ENCODE measurements at places on chromosomes 2 and 18.

DNA sequence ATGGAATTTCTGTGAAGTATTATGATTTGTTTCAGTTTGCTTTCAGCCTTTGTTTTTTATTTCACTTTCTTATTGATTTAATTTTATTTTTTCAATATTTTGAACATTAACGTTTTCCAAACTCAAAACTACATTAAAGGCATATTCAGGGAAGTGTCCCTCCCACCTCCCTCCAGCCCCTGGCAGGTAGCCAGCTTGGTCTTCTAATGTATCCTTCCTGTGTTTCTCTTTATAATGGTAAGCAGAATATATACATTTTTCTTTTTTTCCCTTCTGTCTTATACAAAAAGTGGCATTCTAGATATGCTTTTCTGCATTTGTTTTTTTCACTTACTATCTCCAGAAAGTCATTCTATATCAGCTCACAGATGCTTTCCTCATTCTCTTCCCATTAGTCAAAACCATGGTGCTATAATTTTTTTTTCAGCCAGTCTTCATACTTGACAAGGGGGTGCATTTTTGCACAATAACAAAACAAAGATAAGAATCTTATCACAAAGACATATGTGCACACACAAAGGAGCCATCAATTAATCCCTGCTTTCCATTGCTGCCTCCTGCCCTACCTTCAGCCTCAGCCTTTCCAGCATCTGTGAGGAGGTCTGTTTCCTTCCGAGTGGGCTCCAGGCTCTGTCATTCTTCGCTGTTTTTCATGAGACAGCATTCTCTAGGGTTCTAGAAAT is 33.7 kb upstream of the TMEM177 start:
- DNase-seq, result no peak

DNA sequence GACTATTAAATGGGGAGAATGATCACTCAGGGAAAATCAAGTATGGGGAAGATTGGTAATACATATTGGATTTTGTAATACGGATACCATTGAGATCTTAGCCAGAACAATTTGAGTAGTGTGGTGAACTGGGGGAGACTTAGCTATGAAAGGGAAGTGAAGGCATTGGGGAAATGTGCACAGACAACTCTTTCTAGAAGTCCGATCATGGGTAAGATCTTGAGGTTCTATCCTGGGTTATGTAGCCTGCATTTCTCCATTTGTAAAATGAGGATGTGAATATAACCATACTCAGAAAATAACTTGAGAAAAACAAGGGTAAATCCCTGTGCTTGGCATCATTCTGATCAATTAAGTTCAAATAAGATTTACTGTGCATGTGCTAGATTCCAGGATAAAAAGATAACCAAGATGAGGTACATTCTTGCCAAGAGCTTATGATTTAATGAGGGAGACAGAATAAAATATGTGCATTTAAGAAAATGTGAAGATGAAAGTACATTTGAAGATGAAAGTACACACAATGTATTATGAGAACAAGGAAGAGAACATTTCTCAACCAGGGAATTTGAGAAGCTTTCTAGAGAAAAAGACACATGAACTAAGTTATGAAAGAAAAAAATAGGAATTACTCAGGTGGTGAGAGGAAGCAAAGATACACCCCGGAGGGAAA is 49.5 kb downstream of the SLC40A1 start:
- no peak for DNase-seq

GRCh38 chr2:14120376-14120775 is 512.1 kb upstream of the LRATD1 start:
- no peak for DNase-seq

GRCh38 chr18:78323453-78324197 is 656.0 kb upstream of the SALL3 start:
- DNase-seq, result no peak

GRCh38 chr2:190526105-190526750 is 8.3 kb downstream of the NEMP2 start:
- DNase-seq, result no peak

- DNase-seq, result no peak
Observed at GRCh38 chr2:131394147-131394931, 30.4 kb upstream of the RAB6D start.

DNA sequence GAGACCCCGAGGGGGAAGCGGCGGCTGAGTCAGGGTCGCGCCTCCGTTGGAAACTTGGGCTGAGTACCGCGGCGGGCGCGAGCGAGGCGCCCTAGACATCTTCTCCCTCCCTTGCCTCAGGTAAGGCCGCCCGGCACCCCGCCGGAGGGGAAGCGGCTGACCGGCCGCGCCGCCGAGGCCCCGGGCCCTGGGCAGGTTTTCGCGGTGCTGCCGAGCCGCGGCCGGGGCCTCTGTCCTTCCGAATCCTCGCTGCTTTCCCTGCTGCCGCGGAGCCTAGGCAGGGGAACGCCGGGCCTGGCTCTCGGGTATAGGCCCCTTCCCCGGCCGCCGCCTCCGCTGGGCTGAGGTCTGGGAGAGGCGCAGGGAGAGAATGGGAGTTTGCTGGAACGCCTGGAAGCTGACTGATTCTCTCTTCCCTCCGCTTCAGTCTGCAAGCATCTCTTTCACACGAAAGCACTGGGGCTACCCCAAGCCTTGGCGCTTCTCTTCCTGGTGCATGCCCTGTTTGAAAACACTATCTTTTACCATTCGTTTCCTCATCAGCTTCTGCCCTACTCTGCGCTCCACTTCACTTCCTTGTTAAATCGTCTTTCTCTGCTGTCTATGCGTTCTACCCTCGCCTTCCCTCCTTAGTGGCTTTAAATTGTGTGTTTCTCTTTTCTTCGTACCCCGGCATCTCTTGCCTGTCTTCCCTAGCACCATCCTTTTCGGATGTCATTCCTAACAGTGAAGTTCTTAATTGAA is 652 bp downstream of the PPM1B start:
- no peak for DNase-seq

DNA sequence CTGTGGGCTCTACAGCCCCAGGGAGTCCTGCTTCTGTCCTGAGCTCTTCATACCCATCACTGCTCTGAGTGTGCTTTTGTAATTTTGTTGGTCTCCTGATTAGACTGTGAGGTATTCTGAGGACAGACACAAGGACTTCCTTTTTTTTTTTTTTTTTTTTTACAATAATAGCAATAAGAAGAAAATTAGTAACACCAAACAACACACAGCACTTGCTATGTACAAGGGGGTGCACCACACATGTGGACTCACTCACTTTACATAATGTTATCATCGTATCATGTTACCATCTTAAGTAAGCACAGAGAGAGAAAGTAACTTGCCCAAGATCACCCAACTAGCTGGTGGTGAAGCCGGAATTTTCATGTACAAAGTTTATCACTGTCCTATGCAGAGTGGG is 34.6 kb downstream of the MBP start:
- no peak for DNase-seq

- no peak for DNase-seq
Observed at GRCh38 chr2:10517351-10518043, 69.4 kb upstream of the ODC1 start.

- DNase-seq, result no peak
Observed at GRCh38 chr18:2848247-2849246, 1.7 kb downstream of the EMILIN2 start.

DNA sequence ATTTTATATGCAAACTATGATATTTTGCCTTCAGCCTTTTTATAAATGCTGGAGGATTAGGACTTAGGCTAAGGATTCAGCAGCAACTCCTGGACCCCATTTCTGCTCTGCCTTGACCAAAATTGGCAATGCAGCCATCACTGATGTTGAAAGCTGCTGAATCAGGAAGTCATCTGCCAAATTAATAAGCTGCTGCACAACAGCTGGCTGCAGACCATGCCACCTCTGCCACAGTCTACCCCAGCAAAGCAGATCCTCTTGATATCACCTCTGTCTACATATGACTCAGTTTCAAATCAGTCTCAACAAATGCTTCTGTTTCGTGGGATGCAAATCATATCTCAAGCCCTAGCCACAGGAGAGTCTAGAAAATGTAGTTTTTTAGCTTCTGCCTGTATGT is 7.1 kb upstream of the SOS1 start:
- DNase-seq, result no peak

DNA sequence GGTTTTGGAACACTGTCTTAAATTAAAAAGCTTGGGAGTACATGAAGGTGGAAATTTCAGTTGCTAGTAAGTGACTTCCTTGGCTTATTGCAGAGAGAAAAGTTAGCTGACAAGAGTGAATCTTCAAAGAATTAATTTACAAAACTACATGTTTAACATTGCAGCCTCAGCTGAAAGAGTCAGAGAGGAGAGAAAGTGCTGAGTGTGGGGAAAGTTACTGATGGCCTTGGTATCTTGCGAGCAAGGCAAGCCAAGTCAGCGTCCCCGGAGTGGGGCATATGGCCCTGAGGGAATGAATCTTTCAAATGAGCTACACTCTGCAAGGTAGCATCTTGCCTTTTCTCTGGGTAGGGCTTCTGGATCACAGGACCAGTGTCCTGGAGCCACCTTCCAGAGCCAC is 131.3 kb downstream of the LPIN1 start:
- no peak for DNase-seq

DNA sequence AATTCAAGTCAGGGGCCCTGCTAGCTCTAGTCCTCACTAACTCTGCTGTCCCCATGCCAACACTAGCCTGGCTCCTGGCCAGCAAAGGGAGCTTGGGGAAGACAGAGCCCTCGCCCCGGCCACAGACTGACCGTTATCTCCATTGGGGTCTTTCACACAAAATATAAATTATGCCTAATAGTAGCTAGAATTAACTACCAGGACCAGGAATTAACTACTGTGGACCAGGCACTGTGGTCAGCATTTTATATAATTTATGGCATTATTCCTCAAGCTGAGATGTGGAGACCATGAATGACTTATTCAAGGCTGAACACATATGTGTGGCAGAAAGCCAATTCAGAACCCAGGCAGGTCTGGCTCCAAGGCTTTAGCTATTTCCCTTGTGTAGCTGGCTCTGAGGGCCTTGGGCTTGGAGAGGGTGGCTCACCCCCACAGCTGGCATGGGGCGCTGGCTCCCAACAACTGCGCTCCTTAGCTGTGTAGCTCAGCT is 49.2 kb downstream of the CELF4 start:
- no peak for DNase-seq

DNA sequence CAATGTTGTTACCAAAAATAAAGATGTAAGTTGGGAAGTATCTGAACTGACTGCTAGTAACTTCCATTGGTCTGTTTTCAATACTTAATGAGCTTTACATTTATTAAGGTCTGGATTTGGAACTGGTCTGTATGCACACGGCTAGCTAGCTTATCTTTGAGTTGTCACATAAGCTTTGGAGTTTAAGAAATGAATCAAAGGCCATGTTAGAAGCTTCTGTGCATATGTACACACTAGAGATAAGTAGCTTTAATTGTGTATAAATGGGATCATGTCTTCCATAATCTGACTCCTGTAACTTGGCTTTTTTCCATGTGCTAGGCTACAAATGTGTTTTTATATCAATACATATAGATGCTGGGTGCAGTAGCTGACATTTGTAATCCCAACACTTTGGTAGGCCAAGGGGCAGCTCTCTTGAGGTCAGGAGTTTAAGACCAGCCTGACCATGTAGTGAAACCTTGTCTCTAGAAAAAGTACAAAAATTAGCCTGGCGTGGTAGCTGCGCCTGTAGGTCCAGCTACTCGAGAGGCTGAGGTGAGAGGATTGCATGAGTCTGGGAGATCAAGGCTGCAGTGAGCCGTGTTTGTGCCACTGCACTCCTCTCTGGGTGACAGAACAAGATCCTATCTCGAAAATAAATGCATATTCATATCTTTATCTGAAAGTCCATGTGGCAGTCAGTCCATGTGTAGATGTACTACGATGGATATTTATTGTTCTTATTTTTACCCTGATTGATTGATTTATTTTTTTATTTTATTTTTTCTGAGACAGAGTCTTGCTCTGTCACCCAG is 27.2 kb downstream of the ATIC start:
- DNase-seq, result no peak

- DNase-seq, result no peak
Observed at GRCh38 chr2:170122883-170123547, 54.9 kb upstream of the MYO3B start.
